ENCODE measurements at places on chromosomes 13 and 19.

GRCh38 chr13:99225078-99225477, 24.4 kb downstream of the UBAC2 start:
- DNase-seq, result no peak

DNA sequence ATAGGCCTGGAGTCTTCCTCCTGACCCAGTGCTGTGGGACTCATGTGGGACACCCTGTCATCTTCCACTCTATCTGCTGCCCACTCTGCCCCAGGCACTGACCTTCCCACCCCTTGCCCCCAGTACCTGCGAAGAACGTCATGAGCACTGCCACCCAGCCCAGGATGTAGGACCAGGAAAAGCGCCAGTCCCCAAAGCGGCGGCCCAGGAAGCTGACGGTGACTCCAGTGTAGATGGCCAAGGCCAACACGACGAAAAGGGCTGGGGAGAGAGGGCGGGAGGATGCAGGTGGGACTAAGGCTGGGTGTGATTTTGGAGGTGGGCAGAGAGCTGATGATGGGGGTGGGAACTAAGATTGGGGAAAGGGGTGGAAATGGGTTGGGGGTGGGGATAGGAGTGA, 7.4 kb downstream of the LIM2 start:
- DNase-seq, result no peak

- no peak for DNase-seq
Observed at GRCh38 chr13:73667756-73668155, 466.4 kb downstream of the KLF12 start.

- no peak for DNase-seq
Observed at GRCh38 chr13:46996316-46997030, 99.6 kb upstream of the HTR2A start.

- DNase-seq, result peak; percentile 24
Observed at GRCh38 chr19:2494447-2495129, 18.7 kb downstream of the GADD45B start.

GRCh38 chr13:107205318-107206104, 637.6 kb upstream of the ARGLU1 start:
- DNase-seq, result peak; percentile 72

GRCh38 chr13:87941226-87941625, 270.1 kb downstream of the SLITRK5 start:
- DNase-seq, result no peak

DNA sequence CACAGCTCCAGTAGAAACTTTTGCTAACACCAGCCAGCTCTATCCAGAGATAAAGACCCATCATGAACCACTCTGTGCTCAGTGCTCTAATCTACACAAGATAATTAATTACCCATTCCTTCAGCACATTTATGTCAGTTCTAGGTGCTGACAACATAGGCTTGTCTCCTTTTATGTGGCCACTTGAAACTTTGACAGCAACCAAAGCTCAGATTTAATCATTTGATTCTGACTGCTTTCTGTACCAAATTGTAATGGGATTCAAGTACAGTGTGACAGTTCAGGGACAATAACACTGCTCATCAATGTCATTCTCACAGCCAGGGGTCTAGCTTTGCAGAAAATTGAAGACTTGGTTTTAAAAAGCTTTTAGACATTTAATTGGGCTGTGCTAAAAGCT, 266.6 kb downstream of the KCTD12 start:
- no peak for DNase-seq

- DNase-seq, result no peak
Observed at GRCh38 chr13:44151474-44151873, 222.2 kb upstream of the SERP2 start.

DNA sequence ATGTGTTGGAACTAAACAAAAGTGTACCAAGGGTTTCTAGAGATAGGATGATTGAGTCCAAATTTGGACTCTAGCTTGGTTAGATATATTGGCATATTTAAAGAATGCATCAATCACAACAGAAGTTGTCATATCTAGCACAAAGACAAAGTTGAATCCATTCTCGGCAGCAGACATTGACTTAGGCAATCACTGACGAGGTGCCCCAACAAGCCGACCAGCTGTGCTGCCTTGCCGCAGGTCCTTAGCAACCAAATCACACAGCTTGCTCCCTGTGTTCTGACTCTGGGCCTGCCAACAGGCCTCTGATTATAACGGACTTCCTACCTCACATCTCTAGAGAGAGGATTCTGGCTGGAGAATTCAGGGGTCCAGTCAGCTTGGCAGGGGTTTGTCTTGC, 208.7 kb downstream of the MTUS2 start:
- DNase-seq, result no peak

- DNase-seq, result peak; percentile 62
Observed at GRCh38 chr19:42253245-42254088, 1.5 kb downstream of the ERF start.

DNA sequence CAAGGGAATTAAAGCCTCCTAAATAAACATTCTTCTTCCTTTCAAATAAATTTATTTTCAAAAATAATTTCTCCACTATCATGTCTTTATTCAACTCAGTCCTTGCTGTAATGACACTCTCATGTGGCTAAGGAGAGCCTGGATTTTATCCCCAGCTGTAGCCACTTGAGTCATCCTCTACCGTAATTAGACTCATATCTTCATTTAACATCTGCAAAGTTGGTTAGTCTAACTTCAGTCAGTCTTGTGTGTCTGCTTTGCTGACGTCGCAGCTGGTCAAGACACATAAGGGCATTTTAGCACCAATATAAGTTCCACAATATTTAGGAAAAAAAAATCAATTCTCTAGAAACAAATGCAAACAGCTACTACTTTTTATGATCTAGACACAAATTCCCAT, 776.4 kb upstream of the ATXN8OS start:
- peak; percentile 9 for DNase-seq

DNA sequence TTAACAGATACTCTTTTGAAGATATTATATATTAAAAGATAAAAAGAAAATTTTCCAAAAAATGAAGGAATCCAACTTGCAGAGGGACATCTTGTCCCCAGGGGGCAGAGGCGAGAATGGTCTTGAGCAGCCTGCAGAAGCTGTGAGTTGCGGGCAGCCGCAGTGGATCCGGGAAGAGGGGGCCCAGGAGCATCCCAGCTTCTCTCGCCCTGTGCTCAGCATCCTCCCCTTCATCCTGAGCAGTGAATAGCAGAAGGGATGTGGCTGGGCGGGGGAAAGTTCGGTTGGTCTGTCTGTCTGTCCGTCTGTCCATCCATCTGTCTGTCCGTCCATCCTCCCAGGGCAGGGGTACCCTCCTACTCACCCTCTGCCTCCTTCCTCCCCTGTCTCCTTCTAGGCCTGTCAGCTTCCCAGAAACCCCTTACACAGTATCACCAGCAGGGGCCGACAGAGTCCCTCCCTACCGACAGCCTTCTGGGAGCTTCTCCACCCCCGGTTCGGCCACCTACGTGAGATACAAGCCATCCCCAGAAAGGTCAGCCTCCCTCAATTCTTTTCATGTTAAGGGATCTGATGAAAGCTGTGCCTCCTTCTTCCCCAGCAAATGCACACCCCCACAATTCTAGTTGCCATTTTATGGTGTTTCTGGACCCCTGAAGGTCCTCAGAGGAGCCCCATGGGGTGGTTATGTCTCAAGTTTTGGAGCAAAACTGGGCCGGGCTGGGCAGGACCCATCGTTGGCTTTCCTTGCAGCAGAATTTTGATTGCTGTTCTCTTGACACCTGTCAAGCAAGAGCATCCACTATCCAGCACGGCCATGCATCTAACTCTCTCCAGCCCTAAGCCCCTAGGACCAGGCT, 81.6 kb downstream of the DPF1 start:
- DNase-seq, result peak; percentile 37

DNA sequence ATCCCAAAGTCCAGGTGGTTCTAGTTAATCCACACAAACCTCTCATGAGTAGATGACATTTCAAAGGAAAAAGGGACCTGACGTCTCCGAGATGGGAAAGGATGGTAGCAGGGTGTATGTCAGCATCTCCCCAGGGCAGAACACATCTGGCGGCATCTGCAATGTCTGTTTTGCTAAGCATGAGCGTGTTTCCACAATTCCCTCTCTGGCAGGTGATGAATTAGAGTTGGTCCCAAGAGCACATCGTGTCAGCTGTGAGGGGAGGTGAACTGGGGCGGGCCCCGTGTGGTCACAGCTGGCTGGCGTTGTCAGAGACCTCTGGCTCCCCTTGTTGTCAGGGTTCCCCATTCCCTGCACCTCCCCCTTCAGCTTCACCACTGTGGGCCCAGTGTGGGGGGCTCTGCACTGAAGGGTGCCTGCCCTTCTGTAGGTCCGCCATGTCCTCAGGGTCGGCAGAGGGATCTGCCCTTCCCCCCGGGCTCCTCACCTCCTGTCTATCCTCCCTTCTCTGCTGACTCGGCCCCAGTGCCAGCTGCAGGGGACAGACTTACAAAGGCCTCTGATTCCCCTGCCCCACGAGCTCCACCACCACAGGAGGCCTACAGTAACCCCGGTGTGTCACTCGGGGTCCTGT, 58.2 kb downstream of the CDADC1 start:
- no peak for DNase-seq
